ENCODE measurements at places on chromosomes 6 and 20.

DNA sequence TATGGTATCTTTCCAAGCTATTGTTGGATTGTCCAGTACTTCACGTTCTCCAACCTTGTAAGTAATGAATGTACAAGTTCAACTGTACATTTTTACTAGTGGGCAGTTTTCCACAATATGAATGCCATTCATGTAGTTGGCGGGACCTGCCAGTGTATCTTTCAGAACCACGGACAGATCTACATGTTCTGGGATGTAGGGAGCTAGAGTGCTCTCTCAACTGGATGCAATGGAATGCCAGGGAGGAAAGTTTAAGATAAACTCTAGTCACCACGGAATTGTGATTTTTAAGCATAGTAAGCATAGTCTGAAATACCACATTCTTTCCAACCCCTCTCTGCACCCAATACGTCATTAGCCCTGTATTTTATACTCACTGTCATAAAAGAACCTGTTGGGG, 21.5 kb upstream of the HLA-C start:
- no peak for DNase-seq

DNA sequence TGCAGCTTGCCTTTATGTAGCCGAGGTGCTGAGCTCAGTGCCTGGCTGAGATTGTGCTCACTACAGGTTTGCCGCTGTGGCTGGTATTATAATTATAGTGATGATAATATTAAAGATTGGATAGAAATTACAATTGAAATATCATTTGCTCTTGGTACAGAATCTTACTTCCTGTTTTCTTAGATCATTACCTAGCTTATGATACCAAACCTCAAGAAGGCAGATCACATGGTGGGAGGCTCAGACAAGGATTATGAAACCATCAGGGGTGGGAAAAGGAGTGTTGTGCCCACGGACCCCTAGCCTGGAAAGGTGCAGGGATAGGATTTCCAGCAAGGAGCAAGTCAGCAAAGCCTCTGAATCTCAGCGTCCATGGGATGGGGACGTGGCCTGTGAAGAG, 70.6 kb downstream of the IGF2R start:
- no peak for DNase-seq

DNA sequence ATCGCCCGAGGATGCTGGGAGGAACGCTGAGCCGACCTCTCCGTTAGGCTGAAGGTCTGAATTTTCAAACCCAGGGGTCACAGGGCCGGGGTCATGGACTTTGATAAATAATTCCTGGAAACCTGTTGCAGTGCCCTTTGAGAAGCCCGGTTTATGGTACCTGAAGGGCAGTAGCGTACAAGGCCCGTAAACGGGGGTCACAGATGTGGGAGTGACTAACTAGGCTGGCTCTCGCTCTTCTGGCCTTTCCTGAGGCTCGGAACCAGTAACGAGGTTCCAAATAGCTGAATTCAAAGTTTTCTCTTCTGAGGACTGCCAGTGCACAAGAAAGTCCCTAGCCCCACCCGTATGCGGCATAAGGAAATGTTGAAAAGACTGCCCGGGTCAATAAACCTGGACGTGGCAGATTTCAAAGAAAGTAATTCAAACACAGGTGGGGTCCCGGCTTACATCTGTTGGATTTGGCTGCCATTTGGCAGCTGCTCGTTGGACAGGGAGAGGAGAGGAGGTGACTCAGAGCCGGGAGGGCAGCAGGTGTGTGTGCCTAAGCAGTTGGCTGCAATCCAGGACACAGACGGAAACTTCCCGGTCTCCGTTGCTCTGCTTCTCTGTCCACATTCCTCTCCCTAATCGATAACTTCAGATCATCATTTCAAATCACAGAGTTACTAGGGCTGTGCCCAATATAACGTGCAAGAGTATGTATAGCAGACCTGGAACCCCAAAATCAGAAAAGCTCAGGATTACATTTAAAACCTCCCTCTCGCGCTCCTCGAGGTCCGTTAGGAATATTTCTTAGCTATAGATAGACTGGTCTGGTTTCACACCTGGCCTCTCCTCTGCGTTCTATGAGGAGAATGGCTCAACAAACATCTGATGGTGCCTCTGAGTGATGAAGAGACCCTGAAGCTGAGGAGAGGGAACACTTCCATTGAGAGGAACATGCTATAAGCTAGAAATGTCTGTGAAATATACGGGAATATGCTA, 765 bp upstream of the GMDS start:
- no peak for DNase-seq

GRCh38 chr20:50709636-50709973, 18.3 kb upstream of the RIPOR3 start:
- no peak for DNase-seq

- no peak for DNase-seq
Measured at GRCh38 chr20:33578510-33578909, 83.6 kb upstream of the C20orf144 start.

DNA sequence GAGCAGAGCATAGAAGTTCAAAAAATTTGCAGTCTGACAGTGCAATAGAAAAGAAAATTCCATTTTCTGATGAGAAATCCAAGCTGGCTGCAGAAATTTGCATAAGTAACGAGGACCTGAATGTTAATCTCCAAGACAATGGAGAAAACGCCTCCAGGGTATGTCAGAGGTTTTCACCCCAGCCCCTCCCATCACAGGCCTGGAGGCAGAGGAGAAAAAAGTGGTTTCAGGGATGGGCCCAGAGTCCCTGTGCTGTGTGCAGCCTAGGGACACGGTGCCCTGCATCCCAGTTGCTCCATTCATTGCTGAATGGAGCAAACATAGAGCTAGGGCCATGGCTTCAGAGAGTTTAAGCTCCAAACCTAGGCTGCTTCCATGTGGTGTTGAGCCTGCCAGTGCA, 327.9 kb upstream of the KHDRBS2 start:
- DNase-seq, result no peak

GRCh38 chr6:143586557-143586956, 75.0 kb upstream of the FUCA2 start:
- DNase-seq, result no peak

DNA sequence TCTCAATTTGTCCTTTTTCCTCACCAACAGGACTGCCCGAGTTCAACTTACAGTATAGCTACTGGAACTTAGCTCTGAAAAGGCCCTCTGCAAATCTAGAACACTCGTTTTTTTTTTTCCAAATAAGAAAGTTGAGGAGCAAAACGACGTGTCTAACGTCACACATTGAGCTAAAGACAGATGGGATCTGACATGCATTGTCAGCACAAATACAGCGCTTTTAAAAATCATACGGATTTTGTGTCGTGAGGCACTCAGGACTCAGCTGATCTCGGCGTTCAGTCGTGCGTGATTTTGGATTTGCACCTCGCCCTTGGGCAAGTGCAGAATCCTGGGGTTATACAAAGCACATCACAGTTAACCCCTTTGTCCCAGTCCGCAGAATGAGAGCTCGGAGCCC, 94.7 kb upstream of the ZNF322 start:
- DNase-seq, result no peak

GRCh38 chr6:142886431-142887170, 58.4 kb downstream of the HIVEP2 start:
- no peak for DNase-seq

GRCh38 chr6:136751522-136751956, 40.7 kb downstream of the MAP3K5 start:
- DNase-seq, result no peak

DNA sequence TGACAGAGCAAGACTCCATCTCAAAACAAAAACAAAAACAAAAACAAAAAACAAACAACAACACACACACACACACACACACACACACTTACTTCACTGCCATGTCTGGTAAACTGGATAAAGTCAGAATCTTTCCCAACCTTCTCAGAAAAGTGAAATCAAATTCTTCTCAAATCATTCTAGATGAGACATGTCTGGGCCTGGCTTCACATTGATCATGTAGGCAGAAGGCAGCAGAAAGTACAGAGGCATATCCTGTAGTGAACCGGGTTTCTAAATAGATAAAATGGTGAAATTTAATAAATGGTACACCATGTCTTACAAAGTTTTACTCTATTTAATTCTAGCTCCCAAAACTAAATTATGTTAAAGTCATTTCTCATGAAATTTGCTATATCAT, 14.9 kb upstream of the MRS2 start:
- no peak for DNase-seq

DNA sequence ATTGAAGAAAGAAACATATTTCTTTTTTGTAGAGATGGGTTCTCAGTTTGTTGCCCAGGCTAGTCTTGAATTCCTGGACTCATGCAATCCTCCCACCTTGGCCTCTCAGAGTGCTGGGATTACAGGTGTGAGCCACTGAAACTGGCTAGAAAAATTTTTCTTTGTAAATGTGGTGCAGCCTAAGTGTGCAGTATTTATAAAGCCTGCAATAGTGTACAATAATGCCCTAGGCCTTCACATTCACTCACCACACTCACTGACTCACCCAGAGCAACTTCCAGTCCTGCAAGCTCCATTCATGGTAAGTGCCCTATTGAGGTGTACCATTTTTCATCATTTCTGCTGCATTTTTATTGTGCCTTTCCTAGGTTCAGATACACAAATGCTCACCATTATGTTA, 31.4 kb downstream of the NHSL1 start:
- no peak for DNase-seq

DNA sequence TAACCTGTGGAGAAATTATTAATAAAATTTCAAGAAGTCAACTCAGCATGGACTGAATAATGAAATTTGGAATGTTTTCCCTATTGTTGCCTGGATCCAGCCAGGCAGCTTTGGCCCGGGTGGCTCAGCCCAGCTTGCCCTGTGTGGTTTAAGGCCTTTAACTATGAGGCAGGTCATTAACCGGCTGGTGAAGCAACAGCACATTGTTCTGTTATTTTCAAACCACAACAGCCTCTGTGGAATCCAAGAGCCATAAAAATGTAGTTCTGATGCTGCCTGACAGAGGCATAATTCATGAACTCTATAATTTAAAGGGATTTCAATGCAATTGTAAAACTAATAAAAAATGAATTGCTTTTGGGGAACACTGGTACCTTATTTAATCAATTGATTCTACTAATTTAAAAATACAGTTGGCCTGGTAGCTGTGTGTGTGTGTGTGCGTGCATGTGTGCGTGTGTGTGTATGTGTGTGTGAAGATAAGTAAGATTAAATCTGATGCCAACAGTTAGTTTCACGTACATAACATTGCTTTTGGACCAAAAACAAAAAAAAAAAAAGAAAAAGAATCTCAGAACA, 117.7 kb downstream of the RPS12 start:
- DNase-seq, result no peak

GRCh38 chr20:60201198-60201835, 243.1 kb downstream of the CDH26 start:
- no peak for DNase-seq

GRCh38 chr6:168100011-168100802, 21.2 kb upstream of the FRMD1 start:
- no peak for DNase-seq

DNA sequence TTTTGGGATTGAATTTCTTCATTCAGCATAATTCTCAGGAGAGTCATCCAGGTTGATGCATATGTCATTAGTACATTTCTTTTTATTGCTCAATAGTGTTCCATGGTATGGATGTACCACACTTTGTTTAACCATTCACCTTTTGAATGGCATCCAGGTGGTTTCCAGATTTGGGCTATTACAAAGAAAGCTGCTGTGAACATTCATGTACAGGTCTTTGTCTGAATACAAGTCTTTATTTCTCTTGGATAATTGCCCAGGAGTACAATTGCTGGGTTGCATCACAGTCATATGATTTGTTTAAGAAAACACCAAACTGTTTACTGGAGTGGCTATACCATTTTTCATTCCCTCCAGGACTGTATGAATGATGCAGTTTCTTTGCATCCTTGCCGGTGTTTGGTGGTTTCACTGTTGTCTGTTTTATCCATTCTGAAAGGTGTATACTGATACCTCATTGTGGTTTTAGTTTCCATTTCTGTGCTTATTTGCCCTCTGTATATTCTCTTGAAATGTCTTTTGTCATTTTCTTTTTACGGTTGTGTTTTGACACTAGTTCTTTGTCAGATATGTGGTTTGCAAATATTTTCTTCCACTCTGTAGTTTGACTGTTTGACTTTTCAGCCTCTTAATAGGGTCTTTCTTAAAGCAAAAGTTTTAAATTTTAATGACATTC, 8.8 kb downstream of the CDKAL1 start:
- no peak for DNase-seq

DNA sequence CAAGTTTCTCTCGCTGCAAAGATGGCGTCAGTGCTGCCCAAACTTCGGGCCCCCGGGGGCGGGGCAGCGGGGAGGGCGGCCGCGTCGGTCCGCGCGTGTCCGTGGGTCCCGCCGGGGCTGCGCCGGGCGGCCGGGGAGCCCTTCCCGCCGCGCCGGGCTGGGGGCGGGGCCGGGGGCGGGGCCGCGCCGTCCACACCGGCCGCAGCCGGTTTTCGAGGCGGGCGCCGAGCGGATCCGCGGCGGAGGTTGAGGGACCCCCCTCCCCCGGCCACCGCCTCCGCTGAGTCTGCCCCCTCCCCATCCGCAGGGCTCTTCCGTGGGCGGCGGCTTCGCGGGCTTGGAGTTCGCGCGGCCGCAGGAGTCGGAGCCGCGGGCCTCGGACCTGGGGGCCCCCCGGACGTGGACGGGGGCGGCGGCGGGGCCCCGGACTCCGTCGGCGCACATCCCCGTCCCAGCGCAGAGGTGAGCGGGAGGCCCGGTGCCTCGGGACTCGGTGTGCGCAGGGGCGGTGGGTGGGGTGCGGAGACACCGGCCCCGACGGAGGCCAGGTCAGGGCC, 572 bp downstream of the SLC2A4RG start:
- no peak for DNase-seq

DNA sequence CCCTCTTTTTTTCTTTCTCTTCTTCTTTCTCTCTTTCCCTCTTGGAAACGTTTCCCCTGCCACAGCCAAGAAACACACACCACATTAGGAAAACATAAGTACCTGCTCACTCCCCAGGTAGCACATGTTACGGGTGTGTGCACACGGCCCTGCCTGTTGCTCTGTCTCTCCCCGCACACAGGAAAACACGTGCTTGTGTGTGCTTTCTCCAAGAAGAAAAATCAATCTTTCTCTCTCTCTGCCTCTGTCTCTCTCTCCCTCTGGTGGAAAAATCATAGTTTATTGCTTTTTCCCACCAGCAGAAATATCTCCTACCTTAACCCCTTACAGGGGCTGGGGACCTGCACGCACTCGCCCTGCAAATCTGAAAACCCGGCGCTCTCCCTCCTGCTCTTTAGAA, 102.3 kb downstream of the EDN3 start:
- no peak for DNase-seq

DNA sequence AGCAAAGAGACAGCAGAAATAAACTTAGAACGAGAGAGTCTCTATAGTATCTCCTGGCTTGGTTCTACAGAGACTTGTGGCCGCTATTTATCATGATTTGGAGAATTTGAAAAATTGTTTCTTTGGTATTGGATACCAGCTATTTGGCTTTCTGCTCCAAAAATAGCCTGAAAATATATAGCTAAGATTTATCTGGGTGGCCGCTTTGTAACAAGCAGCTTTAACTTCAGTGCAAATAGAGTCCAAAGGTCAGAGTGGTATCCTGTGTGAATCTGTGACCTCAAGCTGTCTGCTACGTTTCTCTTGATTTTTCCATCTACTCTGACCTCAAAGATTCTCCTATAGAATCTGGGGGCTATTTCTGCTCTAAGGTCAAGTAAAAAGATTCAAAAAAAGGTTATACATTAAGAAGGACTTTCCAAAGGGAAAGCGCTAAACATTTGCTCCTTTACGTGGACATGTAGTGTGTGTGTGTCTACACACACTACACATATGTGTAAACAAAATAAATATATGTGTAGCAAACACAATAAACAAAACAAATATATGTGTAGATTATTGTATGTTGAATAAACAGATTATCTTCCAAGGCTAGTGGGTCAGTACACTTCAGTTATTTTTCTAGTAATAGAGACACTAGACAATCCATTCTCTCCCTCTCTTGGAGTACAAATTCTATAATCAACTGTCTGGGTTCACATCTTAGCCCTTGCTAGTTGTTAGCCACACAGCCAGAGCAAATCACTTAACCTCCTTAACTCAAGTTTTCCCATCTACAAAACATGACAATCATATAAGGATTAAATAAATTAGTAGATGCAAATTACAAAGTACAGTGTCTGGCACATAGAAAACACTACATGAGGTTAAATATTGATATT, 40.8 kb downstream of the CHD6 start:
- no peak for DNase-seq
